ENCODE measurements at places on chromosomes 5 and 9.
A peak's percentile ranks its signal among the peaks of the same experiment; 100 is the strongest.

GRCh38 chr5:76801159-76801802 is 17.5 kb upstream of the F2RL1 start:
- DNase-seq, result no peak

GRCh38 chr5:94345257-94345656 is 273.1 kb downstream of the KIAA0825 start:
- DNase-seq, result no peak

GRCh38 chr9:3342159-3342777 is 183.5 kb downstream of the RFX3 start:
- DNase-seq, result no peak

DNA sequence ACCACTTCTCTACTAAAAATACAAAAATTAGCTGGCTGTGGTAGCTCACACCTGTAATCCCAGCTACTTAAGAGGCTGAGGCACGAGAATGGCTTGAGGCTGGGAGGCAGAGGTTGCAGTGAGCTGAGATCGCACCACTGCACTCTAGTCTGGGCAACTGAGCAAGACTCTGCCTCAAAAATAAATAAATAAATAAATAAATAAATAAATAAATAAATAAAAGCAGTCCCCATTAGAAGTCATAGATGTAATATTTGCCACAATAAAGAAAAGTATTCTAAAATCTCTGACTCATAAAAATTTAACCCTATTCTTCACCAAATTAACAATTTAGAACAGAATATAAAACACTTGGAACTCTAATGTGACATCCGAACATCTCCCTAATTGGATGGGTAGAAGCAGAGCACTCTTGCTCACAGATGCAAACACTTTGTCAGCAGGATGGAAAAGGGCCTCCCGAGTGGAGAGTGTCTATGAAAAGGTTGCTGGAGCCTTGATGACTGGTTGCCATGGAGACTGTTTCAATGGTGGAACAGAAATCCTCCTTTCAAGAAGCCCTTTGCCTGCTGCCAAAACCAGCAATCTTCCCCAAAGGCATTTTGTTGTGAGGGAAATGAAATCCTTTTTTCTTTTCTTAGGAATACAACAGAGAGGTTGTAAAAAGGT is 38.9 kb upstream of the TRAF1 start:
- DNase-seq, result peak; percentile 35

DNA sequence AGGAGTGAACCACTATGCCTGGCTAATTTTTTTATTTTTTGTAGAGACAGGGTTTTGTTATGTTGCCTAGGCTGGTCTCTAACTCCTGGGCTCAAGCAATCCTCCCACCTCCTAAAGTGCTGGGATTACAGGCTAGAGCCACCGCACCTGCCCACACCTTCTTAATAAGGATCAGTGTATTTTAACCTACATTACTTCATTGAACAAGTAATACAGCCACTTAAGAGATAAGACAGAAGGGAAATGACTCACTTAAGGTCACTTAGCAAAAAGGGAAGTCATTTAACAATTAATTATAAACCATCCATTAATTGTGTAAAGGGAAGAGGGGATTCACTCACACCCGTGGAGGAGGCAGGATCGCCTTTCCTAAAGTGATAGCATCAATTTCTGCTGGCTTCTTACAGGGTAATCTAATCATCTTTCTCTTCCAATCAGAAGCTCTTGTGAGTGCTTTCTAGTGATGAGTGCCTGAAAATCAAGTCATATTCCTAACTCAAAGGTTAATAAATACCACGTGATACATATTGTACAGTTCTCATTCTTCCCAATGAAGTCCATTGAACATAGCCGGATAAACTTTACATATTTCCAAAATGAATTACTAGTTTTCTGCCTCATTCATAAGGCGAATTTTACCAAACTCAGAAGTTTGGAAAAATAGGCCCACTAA is 3.5 kb downstream of the FBXW11 start:
- DNase-seq, result no peak

- no peak for DNase-seq
These were observed 647.7 kb upstream of the ITGA1 start for GRCh38 chr5:52139888-52140615.

DNA sequence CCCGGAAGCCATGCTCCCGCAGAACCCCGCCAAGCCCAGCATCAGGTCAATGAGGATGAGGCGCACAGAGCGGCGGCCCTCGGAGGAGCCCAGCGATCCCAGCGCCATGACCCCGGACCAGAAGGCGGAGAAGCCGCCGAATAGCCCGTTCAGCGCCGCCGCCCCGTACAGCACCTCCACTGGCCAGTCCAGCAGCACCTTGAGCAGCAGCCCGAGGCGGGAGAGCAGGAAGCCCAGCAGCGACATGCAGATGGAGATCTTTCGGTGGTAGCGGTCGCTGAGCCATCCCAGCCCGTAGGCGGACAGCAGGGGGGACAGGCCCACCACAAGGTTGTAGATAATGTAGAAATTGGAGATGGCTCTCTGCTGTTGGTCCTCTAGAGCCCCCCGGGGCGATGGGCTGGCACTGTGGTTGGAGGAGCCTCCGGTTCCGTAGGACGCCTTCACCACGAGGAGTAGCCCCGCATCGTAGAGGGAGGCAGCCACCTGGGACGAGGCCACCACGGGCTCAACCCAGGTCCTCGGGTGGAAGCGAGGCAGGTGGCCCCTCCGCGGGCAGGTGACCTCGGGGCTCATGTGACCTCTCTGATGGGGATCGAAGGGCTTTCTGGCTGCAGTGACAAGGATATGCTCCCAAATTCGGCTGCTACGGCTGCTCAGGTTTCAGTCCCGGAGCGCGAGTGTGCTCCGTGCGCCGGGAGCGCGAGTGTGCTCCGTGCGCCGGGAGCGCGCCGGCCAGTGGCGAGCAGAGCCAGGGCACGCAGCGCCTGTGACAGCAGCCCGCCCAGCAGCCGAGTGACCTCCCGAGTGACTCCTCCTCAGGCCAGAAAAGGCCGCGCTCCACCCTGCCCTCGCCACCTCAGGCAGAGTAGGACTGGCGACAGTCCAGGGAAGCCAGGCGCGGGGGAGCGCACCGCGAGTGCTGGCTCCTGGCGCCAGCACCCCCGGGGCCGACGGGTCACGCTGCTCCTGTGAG is at the start of gene SLC46A2:
SLC46A2 (minus strand) TSS at position 771 of the 976 bp plus-strand sequence; CDS start at position 576, 195 bp downstream.
- DNase-seq, result peak; percentile 60

DNA sequence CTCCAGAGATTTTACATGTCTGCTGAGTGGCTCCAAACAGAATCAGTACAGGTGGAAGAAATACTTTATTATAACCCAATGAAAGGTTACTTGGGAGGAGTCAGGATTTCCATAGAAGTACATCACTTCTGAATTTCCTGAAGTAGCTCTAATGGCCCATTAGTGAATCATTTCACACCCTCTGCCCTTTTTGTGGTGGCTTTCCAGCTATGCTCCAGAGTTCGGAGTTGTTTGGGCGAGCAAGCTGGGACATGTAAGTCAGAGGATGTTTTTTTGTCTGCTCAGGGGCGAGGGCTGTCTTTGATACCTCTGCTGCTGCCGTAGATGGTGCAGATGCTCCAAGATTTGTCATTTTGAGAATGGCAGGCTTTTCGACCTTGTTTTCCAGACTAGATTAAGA is 226.1 kb downstream of the GOLPH3 start:
- DNase-seq, result no peak

DNA sequence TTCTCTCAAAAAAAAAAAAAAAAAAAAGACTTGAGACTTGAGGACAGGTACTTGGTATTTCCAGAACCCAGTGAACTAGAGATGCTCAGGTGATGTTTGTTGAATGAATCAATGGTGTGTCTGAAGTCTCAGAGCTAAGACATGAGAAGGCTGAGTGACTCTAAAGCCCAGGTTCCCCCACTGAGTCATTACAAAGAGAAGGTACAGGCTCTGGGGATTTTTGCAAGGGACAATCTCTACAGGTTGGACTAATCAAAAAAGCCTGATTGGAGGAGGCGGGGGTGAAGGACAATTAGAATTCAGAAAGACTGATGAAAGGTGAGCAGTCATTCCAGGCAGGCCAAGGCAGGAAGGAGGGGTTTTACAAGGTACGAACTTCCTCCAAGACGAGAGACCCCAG is 8.2 kb upstream of the FABP6 start:
- DNase-seq, result no peak

GRCh38 chr5:135308245-135308644 is 90.8 kb downstream of the MACROH2A1 start:
- DNase-seq, result no peak

DNA sequence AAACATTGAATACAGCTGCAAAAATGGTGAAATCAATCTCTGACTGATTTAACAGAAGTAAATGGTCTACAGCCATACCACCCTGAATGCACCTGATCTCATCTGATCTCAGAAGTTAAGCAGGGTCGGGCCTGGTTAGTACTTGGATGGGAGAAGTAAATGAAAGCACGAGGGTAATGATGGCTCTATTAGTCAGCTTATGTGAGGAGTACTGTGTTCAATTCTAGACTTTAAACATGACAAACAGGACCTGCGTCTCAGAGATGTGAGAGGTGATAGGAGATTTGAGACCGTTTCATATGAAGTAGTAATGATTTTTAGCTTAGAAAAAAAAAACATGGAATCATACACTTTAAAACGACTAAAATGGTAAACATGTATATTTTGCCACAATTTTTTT is 77.1 kb upstream of the SUSD1 start:
- DNase-seq, result no peak

GRCh38 chr9:88577256-88578120 is 42.5 kb downstream of the NXNL2 start:
- DNase-seq, result no peak

- no peak for DNase-seq
These were observed 24.9 kb upstream of the CRHBP start for GRCh38 chr5:76927961-76928360.

- DNase-seq, result no peak
These were observed 16.0 kb downstream of the TERT start for GRCh38 chr5:1278656-1279442.

DNA sequence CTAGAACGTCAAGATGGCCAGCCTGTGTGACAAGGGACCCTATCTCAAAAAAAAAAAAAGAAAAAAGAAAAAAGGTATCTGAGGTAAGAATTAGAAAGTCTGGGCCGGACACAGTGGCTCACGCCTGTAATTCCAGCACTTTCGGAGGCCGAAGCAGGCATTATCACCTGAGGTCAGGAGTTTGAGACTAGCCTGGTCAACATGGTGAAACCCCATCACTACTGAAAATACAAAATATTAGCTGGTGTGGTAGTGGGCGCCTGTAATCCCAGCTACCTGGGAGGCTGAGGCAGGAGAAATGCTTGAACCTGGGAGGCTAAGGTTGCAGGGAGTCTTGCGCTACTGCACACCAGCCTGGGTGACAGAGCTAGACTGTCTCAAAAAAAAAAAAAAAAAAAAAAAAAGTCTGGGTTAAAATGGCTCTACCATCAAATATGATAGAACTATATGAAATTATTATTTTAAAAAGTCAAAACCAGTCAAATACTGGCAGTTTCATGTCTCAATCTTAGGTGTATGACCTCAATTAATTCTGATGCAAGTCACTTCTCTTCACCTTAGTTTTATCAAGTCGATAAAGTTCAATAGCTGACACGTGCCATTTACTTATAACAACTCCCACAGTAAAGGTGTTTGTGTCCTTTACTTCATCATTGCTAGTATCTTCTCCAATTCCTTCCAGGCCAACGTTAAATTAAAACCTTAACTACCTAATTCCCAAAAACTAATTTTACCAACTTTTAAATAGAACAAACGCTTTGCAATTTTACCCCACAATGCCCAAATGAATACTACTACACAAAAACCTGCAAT is 1.1 kb downstream of the RPS23 start:
- DNase-seq, result no peak

DNA sequence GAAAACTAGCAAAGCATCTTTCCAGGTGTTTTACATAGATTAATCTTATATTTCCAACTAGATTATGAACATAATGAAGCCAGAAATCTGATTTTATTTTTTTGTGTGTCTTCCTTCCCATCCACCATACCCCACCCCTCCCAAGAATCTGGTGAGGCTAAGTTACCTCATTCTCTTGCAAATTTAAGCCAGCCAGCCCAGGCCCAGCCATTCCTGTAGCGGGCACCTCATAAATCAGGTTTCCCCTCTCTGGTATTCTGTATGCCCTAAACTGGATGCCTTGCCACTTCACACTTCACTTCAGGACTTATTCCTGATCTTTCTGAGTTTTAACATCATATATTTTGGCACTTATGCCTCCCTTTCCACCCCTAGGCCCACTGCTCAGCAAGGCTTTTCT is 21.8 kb downstream of the C9 start:
- DNase-seq, result no peak

GRCh38 chr5:117893211-117893610 is 1095.1 kb downstream of the DTWD2 start:
- DNase-seq, result no peak

- DNase-seq, result no peak
These were observed 1.3 kb downstream of the TNFSF15 start for GRCh38 chr9:114804505-114804904.

GRCh38 chr9:94948567-94949235 is 222.2 kb downstream of the AOPEP start:
- DNase-seq, result peak; percentile 33

DNA sequence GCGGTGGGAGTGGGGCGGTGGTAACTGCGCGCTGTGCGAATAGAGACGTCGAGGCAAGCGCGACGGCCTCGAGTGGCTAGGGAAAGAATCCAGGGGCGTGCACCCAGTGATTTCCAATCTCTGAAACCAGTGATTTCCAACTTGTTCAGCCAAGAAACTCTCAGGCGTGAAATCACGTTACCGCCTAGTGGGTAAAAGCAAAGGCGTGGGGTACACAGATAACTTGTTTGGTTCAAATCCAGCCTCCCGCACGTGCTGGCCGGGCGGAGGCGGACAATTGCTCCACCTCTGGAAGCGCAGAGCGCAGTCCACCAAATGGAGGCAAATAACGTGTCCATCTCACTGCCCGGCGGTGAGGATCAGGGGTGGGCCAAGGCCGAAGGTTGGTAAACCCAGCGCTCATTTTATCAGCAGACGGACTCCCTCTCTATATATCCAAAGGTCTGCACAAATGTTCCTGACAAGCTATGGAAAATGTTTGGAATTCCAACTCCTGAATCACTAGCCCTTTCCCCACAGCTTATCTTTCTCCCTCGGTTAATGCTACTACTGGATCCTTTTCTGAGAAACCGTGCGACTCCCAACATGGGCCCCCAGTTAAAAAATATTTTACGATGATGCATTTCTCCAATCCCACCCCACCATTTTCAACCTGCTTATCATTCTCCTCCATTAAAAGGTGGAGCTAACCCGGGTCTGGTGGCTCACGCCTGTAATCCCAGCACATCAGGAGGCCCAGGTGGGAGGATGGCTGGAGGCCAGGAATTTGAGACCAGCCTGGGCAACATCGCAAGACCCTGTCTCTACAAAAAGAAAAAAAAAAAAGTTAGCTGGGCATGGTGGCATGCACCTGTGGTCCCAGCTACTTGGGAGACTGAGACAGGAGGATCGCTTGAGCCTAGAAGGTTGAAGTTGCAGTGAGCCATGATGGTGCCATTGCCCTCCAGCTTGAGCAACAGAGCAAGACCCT is 950 bp upstream of the FNBP1 start:
- no peak for DNase-seq

- no peak for DNase-seq
These were observed 69.2 kb upstream of the S1PR3 start for GRCh38 chr9:88922091-88922490.

GRCh38 chr5:56344594-56344993 is 111.5 kb upstream of the ANKRD55 start:
- no peak for DNase-seq

Data from G401 (cell line).